T47D (cell line): ENCODE measurements at places on chromosomes 1 and 21.

DNA sequence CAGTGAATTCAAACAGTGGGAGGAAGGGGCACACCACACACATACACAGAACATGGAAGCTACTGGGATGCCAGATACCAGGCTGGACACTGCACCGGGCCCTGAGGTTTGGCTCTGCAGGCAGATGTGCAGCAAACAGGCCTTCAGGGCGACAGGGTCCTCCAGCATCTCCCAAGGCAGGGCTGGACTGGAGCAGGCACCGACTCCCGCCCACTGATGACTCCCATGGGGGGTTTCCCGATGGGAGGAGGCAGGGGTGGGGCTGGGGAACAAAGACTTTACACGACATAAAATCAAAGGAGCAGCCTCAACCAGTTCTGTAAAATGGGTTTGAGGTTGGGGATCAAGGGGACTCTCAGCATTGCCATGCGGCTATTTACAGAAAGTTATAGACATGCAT lies 118.1 kb downstream of the SYT2 start:
- no peak for DNase-seq

DNA sequence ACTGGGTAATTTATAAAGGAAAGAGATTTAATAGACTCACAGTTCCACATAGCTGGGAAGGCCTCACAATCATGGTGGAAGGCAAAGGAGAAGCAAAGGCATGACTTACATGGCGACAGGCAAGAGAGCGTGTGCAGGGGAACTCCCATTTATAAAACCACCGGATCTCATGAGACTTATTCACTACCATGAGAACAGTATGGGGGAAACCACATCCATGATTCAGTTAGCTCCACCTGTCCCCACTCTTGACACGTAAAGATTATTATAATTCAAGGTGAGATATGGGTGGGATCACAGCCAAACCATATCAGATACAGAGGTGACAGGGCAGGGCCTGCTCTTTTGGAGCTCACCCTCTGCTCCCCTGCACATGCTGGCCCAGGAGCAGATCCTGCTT lies 31.4 kb upstream of the TMEM61 start:
- no peak for DNase-seq

DNA sequence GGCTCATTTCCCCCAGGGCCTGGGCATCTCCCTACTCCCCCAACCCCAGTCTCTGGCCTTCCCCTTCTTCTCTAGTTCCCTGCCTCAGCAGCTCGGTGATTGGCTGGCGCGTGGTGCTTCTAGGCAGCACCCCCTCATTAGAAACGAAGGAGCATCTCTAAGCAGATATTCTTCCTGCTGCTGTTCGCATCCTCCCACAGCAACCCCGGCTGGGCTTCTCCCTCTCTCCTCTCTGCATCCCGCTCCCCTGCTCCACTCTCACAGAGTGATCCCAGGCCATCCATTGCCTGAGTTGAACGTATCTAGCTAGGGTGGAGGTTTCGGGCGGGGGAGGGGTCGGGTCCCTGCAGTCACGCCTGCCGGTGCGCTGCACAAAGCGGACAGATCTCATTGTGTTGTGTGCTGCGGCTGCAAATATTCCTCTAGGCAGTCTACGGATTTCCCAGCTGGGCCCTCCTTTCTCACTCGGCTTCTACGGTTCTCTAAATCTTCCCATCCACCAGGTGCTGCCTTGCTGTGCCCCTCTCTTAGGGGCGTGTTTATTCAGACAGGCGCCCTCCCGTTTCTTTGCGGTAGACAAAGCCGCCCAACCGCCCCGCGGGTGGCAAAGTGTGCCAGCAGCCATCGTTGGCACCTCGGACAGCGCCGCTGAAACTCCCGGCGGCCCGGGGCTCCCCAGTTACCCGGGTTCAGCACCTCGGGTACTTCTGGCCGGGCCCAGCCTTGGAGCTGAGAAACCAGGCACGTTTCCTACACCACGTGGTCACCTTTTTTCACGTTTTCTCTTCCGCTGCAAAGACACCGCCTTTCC lies 2.2 kb downstream of the CACNA1E start:
- peak; percentile 45 for DNase-seq

GRCh38 chr1:76080552-76081079 lies 6.1 kb downstream of the ST6GALNAC3 start:
- DNase-seq = no peak

DNA sequence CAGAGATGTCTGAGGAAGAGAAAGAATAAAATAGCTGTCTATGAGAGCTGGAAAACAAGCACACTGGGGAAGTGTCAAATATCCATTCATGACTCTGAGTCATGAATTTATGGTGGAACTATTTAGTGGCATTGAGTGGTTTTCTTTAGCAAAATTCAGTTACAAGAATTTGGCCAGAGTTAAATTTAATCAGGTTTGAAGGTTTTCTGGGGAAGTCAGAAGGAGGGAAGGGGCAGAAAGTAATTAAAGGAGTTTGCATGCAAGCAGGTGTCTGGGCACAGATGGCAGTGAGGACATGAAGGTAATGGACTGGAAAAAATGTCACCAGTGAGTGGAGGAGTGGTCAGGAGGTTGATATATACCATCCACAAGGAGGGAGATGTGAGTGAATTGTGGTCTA lies 121.9 kb upstream of the IVNS1ABP start:
- no peak for DNase-seq

DNA sequence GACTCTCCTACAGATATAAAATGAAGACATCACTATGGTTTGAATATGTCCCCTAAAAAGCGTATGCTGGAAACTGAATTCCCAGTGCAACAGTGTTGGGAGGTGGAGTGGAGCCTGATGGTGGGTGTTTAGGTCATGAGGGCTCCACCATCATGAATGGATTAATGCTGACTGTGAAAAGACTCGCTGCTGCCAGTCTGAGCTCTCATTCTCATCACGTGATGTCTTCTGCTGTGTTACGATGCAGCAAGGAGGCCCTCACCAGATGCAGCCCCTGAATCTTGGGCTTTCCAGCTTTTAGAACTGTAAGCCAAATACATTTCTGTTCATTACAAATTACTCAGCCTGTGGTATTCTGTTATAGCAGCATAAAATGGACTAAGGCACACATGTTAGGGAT lies 73.8 kb upstream of the PPP2R5A start:
- DNase-seq = no peak

DNA sequence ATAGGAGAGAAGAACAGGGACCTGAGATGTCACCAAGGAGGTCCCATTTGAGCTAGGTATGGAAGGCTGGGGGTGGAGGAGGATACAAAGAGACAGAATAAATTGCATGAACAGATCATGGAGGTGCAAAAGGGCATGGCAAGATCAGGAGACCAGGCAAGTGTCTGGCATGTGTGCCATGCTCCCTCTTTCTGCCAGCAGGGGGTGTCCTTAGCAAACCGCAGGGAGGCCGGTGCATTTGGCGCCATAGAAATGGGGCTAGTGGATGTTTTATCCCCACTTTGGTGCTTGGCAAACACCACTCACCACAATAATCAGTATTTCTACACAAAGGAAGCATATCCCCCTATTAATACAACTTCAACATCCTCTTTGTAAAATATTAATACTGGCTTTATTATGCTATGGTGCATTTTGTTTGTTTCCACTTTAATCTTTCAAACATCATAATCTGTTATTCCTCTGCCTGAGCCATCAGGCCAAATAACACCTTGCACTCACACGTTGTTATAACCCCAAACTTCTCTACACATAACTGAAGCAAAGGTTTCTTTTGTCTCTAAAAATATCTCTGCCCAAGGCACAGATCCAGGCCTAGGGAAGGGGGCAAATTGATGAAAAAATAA lies 25.9 kb downstream of the S100A6 start:
- DNase-seq = peak; percentile 45

- no peak for DNase-seq
These were observed 4.7 kb upstream of the ETV3 start for GRCh38 chr1:157142765-157143423.

DNA sequence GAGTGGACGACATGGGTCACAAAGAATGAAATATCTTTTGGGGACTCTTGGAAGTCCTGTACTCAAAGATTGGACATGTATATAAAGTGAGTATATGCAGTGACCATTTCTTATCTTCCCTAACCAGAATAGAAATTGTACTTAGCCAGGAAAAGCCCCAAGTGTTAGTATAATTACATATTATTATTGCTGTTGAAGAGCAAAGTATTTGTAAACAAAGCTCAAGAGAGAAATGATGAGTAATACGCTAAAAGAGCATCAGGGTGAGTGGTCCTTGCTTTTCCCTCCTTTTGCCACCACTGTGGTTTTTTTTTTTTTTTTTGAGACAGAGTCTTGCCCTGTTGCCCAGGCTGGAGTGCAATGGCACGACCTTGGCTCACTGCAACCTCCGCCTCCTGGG lies 6.4 kb upstream of the CGN start:
- no peak for DNase-seq

DNA sequence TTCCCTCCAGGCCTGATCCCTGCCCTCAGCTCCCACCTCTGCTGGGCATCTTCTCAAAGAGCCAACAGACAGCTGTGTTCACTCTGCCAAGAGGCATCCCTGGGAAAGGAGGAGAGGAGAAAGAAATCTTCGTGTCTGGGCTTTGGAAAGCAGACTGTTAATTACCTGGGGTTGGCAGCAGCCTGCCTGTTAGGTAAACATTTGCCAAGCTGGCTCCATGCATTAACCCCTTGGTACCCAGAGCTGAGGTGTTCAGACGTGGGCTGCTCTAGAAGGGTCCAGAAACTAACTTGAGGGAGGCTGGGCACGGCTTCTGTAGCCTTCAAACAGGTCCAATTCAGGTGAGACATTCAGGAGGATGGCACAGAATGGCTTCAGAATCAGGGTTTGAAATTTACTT lies 8.7 kb upstream of the EXTL1 start:
- DNase-seq = no peak

GRCh38 chr1:61742620-61743430 lies 545 bp downstream of the PATJ start:
- DNase-seq = peak; percentile 79

DNA sequence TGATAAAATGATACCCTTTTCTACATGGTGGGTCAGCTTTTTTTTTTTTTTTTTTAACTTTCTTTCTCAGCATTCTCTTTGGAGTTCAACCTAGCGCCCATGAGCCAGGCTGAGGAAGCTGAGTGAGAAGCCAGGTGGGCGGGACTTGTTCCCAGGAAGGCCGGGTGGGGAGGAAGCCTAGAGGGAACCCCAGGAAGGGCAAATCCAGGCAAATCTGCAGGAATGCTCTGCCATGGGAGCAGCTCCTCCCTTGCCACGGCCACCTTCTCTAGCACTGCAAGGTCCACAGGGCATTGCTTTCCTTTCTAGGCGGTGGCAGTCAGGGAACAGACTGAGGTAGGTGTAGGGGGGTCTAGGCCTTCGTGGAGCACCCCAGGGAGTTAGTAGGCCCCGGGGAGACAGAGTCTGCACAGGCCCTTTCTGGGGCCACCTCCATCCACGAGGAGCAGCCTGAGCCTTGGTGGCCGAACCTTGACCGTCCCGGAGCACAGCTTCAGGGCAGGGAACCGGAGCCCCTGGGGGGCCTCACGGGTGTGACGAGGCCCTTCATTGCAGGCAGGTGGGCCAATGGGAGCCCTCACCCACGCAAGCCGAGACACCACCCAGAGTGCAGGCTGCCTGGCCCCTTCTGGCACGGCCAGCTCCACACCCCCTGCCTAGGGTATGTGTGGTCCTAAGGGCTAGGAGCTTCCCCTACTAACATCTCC lies 18.2 kb upstream of the CCDC27 start:
- DNase-seq = no peak

GRCh38 chr1:214801191-214801590 lies 198.2 kb downstream of the CENPF start:
- DNase-seq = no peak
